A549 treated with Mapracorat at 1 μM for 4 hours (cell line): ENCODE measurements at places on chromosomes 5 and 9. TPM values are rescaled to one million over a fixed set of nuclear protein-coding genes. Genes with fewer than 3 reads are reported as not detected.

Gene NME5
- not detected in 5 replicates for total RNA-seq

Gene DAPK1
- total RNA-seq: 15.8 to 22.0 TPM (median 20.1 TPM) in 5 replicates

Gene RLN2
- total RNA-seq: 0.21 to 0.52 TPM (median 0.28 TPM) in 3 of 5 replicates, not detected in the others

Gene CXCL14
- total RNA-seq: 0.09 to 0.24 TPM (median 0.17 TPM) in 3 of 5 replicates, not detected in the others

Gene TAF11L5
- not detected in 5 replicates for total RNA-seq

Gene FAM200C
- total RNA-seq: 1.3 to 2.2 TPM (median 1.6 TPM) in 5 replicates
